Left lung (tissue), 14 donors: ENCODE measurements at places on chromosomes 2 and 18. TPM values are rescaled to one million over a fixed set of nuclear protein-coding genes. Genes with fewer than 3 reads are reported as not detected.

DNA sequence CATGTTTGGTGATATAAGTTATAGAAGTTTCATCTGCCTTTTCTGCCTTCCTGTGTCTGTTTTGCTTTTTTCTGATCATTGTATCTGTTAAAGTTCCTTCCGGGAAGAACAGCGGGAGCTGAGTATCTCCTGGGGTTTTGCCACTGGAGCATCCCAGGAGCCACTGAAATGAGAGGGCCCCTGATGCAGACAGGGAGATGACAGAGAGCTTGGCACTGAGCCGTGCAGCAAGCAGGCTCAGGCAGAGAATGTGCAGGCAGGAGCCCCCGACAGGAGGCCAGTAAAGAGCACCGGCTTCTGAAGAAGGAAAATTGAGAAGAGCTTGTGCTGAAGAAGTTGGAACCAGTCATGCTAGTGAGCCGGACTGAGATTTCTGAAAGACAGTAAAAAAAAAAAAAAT, 137.8 kb downstream of the TDRD15 start:
- DNase-seq = no peak

Gene FABP1
- polyA plus RNA-seq = not detected

Gene UGT1A3
- polyA plus RNA-seq = not detected

- no peak for DNase-seq
These were observed 10.1 kb upstream of the SULT1C4 start for GRCh38 chr2:108367561-108368175.

DNA sequence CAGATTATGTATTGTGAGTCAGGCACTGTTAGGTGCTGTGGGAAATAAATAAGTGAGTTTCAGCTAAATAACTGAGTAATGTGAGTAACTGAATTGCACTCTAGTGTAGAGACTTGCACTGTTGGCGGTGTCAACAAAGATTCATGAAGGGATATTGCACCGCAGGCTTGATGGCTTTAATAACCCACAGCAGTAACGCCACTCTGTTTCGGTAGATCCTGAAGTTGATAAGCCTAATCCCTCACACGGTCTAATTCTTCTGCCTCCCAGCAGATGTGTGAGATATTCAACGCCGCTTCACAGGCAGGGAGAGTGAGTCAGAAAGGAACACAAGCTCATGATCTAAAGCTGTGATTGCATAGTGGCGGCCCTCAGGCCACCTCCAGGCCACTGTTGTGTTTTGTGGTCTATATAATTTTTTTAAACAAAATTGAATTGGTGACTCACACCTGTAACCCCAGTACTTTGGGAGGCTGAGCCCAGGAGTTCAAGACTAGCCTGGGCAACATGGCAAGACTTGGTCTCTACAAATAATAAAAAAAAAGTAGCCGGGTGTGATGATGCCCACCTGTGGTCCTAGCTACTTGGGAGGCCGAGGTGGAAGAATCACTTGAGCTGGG, 94.3 kb downstream of the LIPG start:
- DNase-seq = no peak

GRCh38 chr2:128605421-128605820, 286.8 kb upstream of the HS6ST1 start:
- DNase-seq = peak; percentile 41

DNA sequence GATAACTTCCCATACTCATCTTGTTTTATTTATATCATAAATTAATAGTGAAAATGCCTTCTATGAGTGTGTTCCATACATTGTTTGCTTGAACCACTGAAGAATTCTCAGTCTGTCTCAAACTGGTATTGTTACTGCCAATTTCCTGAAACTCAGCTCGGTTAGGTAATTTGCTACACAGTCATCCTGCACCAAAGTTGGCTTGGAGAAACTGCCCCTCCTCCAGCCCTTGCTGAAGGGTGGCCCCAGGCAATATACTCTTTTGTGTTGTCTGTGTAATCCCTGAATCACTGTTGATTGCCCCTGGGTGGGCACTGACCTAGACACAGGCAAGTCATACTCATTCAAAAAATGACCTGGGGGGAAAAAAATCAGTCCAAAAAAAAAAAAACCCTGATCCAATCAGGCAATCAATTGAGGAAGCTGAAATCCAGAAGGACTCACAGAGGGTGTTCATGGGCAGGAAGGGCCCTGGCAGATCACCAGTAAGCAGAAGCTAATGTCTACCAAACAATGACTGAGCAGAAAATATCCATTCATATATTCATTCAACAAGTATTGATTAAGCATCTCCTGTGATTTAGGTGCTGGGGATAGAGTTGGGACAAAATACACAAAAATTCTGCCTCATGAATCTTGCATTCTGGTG, 3.8 kb upstream of the SESTD1 start:
- DNase-seq = no peak

DNA sequence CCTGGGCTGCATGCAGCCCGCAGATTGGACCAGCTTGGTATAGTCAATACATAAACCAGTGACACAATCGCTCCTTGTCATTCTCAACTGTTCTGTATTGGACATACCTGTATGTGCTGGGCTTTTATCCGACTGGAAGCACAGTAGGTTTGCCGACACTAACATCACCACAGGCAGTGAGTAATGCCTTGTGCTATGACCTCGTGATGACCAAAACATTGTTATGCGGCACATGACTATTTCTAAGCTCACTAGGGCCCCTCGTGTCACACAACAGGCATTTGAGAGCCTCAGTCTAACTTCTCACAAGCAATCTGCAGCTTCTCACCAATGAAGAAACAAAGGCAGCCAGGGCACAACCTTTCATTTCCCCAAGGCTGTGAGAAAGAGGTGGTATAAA, 320.8 kb downstream of the AFF3 start:
- DNase-seq = no peak

- DNase-seq = no peak
These were observed 79.0 kb downstream of the TLK1 start for GRCh38 chr2:171081649-171082111.
